D721Med (cell line): ENCODE measurements at places on chromosomes 5 and 9.

DNA sequence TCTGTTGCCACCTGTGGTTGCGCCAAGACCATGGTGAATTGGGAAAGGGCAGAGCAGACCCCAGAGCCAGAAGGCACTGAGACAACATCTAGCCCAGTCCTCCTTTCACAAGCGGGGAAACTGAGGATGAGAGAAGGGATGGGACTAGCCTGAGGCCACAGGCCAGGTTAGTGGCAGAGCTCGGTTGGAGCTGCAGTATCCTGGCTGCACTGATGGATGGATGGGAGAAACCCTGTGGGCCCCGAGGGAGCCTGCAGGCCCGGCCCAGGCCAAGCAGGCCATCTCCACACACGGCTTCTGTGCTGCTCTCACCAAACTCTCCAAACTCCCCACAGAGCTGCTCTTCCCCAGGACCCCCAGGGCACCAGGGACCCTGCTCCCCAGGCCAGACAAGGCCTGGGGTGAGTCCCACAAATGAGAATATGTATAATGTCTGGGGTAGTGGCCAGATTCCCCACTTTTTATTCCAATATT is 60.2 kb downstream of the TSTD2 start:
- no peak for DNase-seq

- no peak for DNase-seq
Measured at GRCh38 chr9:33375238-33375840, 27.0 kb downstream of the AQP7 start.

- no peak for DNase-seq
Measured at GRCh38 chr9:121154782-121155181, 46.9 kb downstream of the RAB14 start.

GRCh38 chr9:27563738-27564430 is 9.4 kb downstream of the C9orf72 start:
- DNase-seq: no peak

DNA sequence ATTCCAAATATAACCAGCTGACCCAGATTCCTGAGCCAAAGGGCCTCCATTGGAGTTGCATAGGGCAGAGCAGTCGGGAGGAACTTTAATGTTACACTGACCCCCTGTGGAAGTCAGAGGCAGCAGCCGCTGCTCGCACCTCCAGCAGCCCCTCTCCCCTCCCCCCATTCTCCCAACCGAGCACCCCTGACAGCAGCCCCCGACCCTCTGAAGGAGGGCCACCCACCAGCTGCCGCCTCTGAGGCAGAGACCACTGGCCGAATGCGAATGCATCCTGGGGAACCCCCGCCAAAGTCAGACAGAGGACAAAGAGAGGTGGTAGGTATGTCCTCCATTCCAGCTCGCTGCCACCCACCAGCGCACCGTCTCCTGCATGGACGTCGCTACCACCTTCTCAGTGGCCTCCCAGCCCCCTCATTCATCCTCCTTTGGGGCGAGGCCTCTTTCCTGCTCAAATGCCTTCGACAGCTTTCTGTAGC is 231.0 kb downstream of the CDK5RAP2 start:
- DNase-seq: peak; percentile 57

- no peak for DNase-seq
Measured at GRCh38 chr5:40082313-40082712, 597.4 kb upstream of the PTGER4 start.

GRCh38 chr9:70110194-70111041 is 66.8 kb downstream of the MAMDC2 start:
- no peak for DNase-seq

DNA sequence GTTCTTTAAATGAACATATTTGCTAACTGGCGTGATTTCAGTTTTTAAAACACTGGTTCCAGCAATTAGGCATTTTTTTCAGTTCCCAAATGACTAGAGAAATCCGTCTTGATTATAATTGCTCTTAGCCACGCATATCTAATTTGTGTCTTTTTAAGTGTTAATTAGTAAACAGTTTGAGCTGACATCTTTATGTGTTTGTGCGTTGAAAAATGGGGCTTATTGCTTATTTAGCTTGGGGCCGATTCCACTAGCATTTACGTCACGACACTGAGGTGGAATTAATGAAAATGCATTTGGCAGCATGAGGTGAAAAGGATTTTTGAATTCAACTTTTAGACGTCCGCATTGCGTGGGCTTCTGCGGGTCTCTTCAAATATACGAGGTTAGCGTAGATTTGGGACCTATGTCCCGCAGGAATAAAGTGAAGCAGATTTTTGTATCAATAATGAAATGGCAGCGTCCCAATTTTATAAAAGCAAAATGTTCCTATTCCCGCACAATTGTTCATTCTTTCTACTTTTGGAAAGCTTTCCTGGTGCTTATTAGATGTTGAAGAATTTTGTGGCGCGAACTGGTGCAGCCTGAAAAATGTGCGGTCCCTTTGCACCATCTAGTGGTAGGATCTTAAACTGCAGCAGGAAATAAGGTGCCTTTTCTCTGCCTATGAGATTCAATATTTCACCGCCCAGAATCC is 122.7 kb upstream of the LMX1B start:
- no peak for DNase-seq

DNA sequence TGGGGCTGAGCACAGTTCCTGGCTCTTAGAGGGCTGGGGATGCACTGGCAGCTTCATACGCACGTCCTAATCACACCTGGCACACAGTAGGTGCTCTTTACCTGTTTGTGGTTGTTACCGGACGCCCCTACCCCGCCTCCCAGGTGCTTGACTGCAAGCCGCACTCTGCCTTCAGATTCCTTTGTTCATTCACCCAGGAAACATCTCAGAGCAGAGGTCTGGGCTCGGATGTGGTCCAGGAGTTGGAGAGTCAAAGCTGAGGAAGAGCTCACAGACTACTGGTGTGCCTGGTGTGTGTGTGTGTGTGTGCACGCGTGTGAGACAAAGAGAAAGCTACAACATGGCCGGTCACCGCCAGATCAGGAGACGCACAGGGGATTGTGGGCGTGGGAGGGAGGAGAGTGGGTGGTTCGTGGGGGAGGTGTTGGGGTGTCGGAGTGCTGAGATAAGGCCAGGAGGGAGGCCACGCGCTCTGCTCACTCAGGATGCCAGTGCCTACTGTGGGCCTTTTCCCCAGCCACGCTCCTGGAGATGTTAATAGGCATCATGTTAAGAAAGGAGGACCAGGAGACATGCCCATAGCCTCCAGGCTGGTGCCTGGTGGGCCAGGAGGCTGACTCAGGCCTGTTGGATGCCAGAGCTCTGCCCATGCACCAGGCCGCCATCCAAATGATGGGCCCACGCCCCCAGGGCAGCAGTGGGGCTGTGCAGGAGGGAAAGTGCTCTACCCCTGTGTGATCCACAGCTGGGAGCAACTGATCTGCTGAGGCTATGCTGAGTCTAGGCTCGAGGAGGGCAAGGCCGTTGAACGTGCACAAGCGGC is 39.9 kb downstream of the CRB2 start:
- no peak for DNase-seq

DNA sequence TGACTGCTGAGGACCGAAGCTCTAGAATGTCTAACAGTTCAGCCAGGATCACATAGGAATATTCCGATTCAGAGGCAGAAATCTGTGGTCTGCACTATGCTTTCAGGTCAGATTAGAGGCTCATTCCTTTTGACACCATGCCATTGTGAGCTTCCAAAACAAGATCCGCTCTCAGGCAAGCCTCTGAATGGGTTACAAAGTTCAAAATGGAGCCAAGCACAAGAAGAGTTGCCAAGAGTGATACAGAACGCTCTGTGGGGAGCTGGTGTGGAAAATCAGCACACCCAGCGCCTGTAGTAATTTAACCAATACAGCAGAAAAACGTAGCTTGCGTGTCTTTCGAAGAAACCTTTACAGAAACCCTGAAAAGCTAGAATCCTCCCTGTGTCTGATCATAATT is 33.3 kb upstream of the FAT2 start:
- DNase-seq: no peak

DNA sequence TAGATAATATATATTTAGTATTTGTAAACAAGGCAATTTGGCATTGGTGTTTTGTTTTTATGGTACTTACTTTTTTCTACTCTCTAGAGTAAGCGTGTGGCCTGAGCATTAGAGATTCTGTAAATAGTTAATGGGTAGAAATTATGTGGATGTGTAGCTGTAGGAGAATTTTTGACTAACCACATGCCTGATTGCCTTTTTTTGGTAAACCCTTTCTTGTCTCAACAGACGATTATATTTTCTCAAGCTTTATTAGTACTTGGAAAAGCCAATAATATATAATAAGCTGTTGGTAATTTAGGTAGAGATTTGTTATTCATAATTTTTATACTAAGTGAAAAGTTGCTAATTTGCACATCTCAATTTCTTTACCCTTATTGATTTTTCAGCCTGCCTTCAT is 76.8 kb downstream of the FCHO2 start:
- no peak for DNase-seq

GRCh38 chr5:88883059-88883835 is at the start of gene MEF2C:
MEF2C (minus strand) TSS chr5:88883184; CDS start chr5:88823788, 59,396 bp downstream.
- DNase-seq: no peak

DNA sequence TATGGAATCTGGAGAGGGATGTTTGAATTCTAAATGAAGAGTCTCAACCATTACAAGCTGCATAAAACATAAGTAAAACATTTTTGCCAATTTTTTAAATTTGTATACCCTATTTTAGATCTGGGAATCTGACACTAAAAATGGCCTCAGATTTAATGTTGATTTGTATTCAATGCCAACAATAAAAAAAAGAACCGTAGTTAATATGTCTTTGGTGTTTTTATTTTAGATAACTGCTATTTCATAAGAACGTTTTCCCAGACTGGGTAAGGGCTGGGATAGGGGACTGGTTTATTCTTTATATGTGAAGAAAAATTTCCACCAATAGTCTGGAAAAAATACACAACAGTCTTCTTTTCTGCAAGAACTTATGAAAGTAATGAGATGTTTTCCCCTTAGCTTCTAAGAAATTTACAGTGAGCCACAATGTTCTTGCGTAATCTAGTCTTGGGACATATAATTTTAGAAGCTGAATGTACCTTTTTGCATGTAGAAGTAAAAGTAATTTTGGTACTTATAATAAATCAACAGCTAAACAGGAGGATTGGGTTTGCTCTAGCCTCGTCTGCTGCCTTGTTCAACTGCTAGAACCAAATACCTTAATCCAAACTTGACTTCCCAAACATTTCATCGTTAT is 244.6 kb upstream of the EFNA5 start:
- DNase-seq: no peak

- no peak for DNase-seq
Measured at GRCh38 chr5:157523976-157524375, 51.6 kb downstream of the ADAM19 start.

- DNase-seq: no peak
Measured at GRCh38 chr5:61675015-61675692, 343.1 kb downstream of the ZSWIM6 start.

DNA sequence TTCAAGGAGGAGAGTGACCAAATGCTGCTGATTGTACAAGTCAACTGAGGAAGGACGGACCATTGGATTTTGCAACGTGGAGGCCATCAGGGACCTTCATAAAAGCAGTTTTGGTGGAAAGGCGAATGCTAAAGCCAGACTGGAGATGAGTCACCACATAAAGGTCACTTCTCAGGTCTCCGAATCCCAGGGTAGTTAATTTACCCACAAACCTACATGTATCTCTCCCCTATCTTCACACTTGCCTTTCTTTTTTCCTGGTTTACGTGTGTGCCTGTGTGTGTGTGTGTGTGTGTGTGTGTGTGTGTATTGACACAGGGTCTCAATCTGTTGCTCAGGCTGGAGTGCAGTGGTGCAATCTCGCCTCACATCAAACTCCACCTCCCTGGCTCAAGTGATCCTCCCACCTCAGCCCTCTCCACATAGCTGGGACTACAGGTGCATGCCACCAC is 4.6 kb upstream of the CTNNA1 start:
- no peak for DNase-seq

DNA sequence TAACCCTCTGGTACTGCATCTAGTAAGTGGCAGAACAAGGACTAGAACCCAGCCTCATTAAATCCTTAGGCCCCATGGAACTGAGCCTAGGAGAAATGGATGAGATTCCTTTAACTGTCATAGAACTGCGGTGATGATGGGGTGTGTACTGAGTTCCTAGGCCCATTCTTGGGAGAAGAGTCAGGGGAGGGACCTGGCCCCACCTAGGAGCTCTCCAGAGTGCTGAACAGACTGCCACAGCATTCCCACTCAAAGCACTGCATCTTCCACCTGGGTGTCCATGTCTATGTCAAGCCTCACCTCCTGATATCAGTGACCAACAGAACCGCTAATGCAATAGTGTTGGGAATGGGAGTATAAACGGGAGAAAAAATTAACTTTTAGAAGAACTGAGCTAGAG is 36.6 kb downstream of the TTLL11 start:
- no peak for DNase-seq

DNA sequence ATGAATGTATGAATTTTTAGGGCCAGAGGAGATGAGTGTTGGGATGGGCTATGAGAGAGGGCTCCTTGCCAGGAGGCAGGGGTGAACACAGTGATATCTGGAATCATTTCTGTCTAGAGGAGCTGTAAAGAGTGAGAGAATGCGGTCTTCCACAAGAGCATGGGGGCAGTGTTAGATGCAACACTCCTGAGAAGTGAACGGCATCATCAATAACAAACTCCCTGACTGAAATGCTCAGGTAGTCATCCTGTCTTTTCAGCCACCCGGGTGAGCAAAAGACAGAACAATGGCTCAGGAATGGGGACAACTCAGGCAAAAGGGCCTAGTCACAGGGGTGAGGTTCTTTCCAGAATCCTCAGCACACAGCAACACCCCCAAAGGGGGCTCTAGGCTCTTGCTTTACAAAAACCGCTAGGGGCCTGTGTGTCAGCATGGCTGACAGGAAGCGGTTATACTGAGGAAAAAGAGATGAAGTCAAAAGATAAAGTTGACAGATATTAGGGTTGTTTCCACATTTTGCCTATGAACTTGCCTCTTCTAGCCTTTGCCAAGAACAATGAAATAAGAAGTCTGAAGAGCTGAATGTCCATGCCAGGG is 104.6 kb upstream of the LRRTM2 start:
- no peak for DNase-seq

DNA sequence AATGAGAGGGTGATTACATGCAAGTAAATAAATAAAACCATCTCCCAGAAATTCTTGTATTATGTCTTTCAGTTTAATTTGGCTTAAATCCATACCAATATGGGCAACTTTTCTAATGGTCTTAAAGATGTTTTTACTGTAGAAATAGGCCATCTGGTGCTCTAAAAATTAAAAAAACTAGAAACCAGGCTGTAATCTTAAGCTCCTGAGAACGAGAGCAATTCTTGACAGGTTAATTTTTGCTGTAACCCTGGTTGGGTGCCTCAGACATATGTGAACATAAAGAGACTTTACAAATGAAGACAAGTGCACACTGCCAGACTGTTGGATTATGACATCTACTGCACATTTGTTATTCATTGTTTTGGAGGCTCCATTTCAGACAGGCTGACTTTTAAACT is 246.8 kb upstream of the DAB2 start:
- DNase-seq: no peak

DNA sequence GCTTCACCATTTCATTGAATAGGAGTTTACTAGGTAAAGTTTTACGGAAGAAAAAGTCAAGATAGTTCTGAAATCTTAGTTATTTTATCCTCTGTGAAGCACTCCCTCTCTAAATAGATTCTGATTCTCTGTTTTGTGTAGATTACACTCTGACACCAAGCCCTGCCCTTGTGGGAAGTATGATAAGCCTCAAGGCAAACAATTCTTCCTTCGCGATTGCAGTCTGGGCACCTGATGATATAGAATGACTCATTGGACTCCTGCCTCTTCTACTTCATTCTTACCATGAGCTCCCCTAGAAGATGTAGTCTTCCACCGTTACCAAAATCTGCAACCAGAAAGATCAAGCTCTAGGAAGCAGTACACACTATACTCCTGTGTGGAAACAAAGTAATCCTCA is 626.9 kb upstream of the PTGER4 start:
- no peak for DNase-seq
